B cell (primary cell): ENCODE measurements at places on chromosomes 7 and 10.
A peak's percentile ranks its signal among the peaks of the same experiment; 100 is the strongest.

GRCh38 chr10:42177077-42177792 lies 461.1 kb downstream of the ZNF33B start:
- peak; percentile 8 for DNase-seq

DNA sequence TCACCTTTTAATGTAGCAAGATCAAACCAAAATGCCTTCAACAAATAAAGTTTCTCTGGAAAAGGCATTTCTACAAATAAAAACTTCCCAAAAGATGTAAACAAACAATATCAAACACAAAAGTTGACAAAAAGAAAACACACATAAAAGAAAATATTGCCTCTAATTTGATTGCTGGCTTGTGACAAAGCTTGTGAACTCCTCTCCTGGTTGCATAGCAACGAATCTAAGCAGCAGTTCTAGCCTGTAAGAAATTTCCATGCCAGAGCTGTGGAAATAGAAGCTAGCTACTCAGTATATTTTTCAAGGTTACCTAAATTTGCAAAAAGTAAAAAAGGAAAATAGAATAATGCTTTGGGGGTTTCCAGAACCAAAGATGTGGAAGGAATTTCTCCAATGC lies 173.9 kb upstream of the CDK1 start:
- no peak for DNase-seq

GRCh38 chr7:148515237-148515636 lies 75.3 kb upstream of the C7orf33 start:
- no peak for DNase-seq

DNA sequence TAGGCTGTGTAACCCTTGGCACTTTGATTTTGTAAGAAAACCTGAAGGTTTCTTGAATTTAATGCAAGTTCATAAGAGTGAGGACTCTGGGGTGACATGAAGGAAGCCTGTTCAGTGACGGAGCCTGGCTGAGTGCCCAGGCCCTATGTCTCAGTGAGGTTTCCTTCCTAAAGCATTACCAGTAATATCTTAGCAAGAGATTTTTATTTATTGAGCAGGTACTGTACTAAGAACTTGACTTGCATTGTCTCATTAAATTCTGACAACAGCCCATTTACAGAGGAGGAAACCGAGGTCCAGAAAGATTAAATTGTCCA lies 197.2 kb downstream of the HECW1 start:
- no peak for DNase-seq

DNA sequence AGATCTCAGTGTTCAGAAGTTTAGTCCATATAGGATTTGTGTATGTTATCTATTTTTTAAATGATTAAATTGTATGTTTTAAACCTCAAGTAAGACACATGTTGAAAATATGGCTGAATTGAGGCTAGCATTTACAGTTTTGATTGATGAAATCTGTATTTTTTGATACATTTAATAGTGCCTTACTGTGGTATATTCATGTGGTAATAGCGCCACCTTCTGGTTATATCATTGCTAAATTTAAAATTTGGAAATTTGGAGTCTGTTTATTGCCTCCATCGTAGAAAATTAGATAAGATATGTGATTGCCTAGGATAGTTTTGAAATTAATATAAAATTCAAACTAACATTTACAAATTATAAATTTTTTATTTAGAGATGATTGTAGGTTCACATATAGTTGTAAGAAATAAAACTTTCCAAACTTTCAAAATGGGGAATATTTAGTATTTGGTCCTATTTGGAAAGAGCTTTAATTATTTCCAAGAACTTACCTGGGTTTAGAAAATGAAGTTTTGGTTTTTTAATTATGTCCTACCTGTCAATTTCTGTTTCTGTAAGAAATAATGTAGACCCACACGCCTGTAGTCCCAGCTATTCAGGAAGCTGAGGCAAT lies 19.1 kb upstream of the ARMS2 start:
- peak; percentile 66 for DNase-seq

- no peak for DNase-seq
These were observed 8.7 kb downstream of the DIP2C start for GRCh38 chr10:680745-681144.

GRCh38 chr10:67978749-67979148 lies 94.3 kb downstream of the SIRT1 start:
- no peak for DNase-seq

DNA sequence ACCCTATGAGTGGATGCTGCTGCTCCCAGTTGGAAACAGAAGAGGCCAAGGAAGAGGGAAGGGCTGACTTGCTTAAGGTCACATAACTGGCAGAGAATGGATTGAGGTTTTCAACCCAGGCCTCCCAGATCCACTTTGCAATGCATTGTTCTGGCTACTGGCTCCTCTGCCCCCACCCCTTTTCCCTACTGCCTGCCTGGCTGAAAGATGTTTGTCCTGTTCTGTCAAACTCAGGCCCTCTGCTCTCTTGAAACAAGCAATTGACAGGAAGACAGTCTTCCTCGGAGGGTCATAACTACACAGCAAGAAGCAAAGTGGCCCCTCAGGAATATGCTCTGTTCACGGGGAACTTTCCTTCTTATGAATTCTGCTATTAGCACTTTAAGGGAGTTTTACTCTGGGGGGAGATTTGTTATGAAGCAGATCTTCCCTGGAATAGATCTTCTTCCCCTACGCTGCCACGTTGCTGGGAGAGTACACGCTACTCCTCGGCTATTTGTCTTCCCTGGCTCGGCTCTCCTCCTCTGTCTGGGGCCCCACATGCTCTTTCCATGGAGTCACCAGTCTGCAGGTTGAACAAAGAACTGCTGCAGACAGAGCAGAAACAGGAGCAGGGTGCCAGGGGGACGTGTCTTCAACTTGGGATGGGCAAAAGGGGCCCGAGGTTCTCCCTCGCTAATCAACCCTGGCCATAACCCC lies 436.1 kb downstream of the TYW1 start:
- DNase-seq: no peak

DNA sequence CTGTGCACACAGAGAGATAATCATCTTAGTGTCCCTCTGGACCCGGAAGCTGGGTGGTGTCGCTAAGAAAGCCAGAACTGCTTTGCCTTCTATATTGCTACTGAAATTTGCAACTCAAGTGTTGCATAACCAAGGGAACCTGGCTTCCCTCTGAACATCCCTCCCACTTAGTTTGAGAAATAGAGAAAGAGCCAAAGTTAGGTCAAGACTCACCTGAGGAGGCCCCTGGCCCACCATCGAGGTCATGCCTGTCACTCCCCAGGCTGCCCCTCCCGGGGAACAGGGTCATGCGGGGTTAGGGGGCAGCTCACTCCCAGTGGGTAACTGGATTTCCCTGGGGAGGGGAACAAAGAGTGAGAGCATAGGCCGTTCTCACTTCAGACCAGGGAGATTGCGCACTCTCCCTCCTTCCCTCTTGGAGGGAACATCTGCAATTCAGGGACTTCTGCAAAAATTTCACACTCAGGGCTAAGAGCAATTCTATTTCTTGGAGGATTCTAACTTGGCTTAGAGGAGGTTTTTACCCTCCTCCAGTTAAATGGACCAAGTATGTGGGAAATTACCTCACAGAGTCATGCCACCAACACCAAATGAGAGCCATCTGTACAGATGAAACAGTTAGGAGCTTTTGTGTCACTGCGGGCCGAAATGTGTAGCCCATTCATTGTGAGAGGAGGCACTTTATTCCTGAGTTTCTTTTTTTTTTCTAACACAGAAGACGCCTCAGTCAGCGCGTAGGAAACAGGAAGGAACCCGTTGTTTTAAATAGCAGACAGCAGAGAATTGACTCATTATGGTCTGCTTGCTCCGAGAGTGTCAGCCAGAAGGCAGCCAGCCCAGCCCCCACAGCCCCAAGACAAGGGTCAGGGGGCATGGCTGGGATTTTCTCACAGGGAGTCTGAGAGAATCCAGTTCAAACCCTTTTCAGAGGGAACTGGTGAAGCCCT lies 221.3 kb downstream of the ARHGAP12 start:
- DNase-seq: peak; percentile 47

- DNase-seq: no peak
These were observed 65.3 kb downstream of the HGF start for GRCh38 chr7:81704595-81704994.

- DNase-seq: no peak
These were observed 134.9 kb upstream of the ADARB2 start for GRCh38 chr10:1872151-1872726.

- no peak for DNase-seq
These were observed 75.9 kb upstream of the NXPH1 start for GRCh38 chr7:8357536-8357935.

- DNase-seq: no peak
These were observed 45.2 kb downstream of the MICALL2 start for GRCh38 chr7:1413936-1414639.

DNA sequence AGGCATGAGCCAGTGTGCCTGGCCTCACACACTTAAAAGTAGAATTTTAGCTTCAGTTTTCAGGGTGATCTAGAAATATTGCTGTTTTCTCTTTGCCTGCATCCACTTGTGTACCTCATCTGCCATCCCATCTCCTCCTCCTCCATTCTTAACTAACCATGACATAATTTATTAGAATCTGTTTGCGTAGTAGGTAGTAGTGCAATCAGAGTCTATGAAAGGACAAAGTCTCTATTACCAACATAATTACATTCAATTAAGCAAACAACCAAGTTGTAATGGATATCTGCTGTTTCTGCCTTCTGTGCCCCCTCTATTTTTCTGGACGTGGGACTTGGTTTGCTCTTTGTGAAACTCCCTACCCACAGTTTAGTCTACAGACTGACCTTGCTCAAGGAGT lies 72.9 kb downstream of the CDK14 start:
- no peak for DNase-seq

GRCh38 chr10:89362929-89363328 lies 14.9 kb upstream of the IFIT1B start:
- DNase-seq: no peak

GRCh38 chr10:131083915-131084790 lies 227.4 kb downstream of the TCERG1L start:
- no peak for DNase-seq

- DNase-seq: no peak
These were observed 202.6 kb downstream of the PPP1R3A start for GRCh38 chr7:113715981-113716856.

GRCh38 chr7:51236470-51237132 lies 80.0 kb downstream of the COBL start:
- no peak for DNase-seq
